Effector CD4-positive, alpha-beta T cell (primary cell): ENCODE measurements at places on chromosomes 13 and 19.

DNA sequence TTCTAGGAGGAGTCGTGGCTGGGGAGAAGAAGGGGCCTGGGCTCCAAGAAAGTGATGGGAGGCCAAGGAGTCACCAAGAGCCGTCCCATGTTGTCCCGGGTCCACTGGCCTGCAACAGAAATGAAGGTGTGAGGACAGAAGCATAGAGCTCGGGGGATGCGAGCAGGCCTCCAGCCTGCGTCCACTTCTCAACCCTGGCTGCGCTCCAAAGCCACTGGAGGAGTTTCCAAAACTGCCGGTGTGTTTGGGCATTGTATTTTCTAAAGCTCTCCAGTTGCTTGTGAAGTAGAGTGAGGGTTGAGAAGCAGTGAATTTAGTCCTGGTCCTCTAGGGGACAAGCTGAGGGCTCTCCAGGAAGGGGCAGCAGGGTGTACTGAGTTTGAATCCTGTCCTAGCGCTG, 13.0 kb downstream of the FFAR2 start:
- DNase-seq: no peak

GRCh38 chr13:27403727-27404385, 20.6 kb upstream of the GTF3A start:
- DNase-seq: no peak

DNA sequence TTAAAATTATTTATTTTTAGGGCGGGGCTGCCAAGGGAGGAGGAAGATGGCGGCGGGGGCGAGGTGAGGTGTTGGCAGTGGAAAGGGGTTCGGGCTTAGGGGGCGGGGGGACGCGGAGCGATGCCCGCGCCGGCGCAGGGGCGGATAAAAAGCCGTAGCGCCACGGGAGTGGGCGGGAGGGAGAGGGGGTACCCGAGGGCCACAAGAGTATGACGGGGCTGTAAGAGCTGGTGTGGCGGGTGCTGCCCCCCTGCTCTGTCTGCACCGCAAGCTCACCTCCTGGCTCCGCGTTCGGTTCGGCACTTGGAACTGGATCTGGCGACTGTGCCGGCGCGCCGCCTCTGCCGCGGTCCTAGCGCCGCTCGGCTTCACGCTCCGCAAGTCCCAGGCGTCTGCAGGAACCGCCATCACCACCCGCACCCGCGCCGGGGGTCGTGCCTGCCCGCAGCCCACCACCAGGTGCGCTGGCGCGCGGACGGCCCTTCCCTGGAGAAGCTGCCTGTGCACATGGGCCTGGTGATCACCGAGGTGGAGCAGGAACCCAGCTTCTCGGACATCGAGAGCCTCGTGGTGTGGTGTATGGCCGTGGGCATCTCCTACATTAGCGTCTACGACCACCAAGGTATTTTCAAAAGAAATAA, 265.2 kb upstream of the SGCG start:
- DNase-seq: no peak

DNA sequence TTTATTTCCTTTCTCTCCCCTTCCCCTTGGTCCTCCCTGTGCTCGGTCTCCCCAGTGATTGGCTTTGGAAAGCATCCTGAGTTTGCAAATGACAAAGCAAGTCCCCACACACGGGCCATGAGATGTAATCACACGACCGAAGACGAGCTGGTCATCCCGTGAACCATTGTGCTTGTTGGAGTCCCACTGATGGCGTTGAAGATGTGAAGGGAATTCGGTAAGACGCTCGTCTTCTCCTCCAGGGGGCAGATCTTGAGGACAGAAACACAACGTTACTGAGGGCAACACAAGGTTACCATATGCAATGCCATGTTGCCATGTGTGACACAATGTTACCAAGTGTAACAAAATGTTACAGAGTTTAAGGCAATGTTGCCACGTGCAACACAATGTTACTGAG, 42.0 kb upstream of the SLC15A1 start:
- DNase-seq: no peak

GRCh38 chr13:100273552-100273951, 184.7 kb downstream of the PCCA start:
- no peak for DNase-seq

DNA sequence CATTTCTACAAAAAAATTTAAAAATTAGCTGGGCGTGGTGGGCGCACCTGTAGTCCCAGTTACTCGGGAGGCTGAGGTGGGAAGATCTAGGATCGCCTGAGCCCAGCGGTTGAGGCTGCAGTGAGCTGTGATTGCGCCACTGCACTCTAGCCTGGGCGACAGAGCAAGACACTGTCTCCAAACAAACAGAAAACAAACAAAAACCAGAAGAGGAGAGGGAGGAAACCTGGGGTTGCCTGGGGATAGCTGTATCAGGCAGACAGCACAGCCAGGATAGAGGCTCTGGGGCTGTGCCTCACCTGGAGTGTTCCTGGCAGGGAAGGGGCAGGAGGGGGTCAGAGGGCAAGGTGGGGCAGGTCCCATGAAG, 2.6 kb upstream of the POLR2E start:
- DNase-seq: no peak

DNA sequence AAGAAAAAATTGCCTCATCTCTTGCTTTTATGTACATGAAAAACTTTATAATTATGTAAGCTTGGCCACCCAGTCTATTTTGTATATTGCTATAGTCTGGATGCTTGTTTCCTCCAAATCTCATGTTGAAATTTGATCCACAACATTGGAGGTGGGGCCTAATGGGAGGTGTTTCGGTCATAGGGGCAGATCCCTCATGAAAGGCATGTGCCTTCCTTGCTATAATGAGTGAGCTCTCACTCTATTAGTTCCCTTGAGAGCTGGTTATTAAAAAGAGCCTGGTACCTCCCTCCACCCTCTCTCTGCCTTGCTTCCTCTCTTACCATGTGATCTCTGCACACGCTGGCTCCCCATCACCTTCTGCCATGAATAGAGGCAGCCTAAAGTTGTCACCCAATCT, 1005.1 kb downstream of the PCDH9 start:
- DNase-seq: no peak

DNA sequence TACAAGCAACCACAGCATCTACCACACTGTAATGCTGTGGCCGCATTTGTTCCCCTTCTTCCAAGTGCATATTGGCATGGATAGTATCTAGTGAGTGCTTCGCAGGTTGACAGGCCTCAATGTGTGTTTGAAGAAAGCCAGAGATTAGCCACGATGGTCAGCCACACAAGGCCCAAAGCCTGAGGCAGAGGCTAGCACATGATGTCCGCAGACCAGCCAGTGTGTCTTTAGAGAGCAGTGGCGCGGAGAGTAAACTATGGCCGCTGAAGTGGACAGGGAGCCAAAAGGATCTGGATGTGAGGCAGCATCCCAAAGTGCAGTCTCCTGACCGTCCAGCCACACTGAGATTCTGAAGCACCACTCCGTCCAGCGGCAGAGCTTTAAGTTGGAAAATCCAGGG, 36.0 kb downstream of the BRD4 start:
- no peak for DNase-seq

GRCh38 chr13:110067355-110068175, 239.4 kb downstream of the COL4A1 start:
- no peak for DNase-seq

DNA sequence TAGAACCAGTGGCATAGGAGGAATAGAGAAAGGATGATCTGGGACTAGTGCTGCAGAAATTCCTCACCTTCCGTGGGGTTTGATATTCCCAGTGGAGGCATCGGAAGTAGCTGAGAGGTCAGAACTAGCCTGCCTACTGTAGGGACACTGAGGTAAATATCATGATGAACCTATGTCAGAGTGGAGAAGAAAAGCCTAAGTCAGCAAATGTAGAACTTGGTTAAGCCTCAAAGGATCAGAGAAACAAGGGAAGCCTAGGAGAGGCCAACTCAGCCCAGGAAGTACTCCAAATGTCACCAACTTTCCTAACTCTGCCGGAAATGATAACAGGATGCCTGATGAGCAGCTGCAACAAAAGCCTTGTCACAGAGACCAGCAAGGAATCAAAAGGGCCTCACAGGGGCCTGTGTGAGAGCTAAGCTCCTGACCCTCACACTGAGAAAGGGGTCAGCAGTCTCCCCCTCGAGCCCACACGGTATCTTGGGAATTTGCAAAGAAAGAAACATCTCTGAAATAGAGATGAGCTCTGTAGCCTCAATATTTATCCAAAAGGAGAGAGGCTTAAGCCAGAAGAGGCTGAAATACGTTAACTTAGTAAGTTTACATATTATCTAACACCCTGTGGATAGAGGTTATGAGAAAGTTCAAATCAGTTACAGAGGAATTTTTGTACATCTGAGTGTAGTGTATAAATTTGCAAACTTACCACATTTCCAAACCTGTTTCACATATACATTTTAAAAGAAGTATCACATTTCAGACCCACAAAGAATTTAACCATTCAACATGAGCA, 1064.3 kb downstream of the DIAPH3 start:
- DNase-seq: no peak

- peak; percentile 82 for DNase-seq
These were observed 13.3 kb upstream of the ISYNA1 start for GRCh38 chr19:18450931-18451836.

DNA sequence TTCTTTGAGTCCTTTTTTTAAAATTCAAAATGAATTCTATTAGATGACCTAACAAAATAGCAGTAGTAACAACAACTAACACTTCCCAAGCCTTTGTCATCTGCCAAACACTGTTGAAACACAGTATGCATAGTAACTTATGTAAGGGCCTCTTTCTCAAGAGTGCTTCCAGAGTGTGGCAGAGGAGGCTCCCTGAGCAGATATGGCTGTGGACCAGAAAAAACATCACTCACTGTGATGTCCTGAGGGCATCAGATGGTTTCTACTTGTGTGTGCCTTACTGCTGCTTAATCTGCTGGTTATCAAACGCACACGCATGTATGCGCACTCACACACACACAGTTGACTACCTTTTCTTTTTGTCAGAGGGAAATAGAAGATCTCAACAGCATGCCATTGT, 110.8 kb downstream of the DLEU7 start:
- no peak for DNase-seq

DNA sequence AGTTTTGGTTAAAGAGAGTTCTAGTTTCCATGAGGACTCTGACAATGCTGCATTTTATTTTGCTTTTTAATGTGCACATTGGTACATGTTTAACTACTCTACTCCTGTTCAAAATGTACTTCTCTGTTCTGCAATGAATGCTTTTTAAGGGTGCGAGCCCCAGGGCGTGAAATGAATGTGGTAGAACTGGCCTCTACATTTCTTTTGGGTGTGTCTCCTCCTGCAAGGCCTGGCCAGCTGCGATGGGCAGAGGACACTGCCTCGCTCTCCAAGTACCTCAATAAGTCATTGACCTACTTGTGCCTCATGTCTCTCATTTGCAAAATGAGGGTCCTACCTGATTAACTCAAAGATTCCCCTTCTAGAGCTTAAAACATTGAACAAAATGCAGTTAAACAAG, 6.7 kb downstream of the RGS9BP start:
- DNase-seq: no peak

GRCh38 chr13:101916108-101916774, 463.8 kb downstream of the ITGBL1 start:
- no peak for DNase-seq

GRCh38 chr19:8361921-8362793, 1.8 kb upstream of the ANGPTL4 start:
- no peak for DNase-seq

GRCh38 chr13:59677966-59678814, 485.5 kb downstream of the DIAPH3 start:
- DNase-seq: no peak

DNA sequence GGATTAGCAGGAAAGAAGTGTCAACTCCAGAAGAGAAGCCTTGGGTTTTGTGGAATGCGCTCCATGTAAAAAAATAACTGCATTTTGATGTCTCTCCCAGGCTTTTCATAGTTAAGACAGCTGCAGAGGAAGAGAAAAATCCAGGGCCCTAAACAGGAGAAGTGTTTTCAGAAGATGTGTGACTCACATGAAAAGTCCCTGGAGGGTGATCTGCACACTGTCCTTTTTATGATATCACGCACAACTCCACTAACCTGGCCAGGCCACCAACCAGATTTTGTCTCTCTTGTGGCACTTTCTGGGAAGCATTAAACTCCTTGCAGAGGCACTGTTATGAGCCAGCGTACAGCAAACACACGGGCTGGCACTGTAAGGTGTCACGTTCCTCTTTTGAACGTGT, 267.3 kb downstream of the FGF9 start:
- DNase-seq: no peak

GRCh38 chr19:39046037-39046821, 13.9 kb upstream of the FBXO27 start:
- DNase-seq: no peak

- DNase-seq: no peak
These were observed 77.6 kb downstream of the LRCH1 start for GRCh38 chr13:46630431-46631178.

GRCh38 chr19:15252398-15253018, 20.3 kb upstream of the EPHX3 start:
- no peak for DNase-seq

DNA sequence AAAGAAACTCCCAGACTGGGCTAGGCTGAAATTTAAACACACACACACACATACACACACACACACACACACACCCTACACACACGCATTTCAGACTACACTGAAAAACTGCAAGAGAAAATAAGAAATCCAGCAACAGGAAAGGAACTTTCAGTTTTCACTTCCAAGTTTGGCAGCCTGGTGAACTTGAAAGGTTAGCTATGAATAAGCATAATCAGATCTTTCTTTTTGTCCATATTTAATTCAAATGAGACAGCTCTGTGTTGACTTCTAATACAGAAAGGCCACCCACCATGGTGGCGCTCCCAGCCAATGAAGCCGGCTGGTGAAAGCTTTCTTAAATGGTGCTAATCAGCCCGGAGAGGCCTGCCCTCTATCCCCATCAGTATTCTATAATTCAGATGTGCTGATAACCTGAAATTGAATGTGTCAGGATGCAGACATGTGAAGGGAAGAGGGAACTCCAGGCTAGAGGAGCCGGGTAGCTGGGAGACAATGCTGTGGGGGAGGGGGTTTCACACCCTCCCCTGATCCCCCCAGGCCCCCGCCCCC, 108.3 kb upstream of the ZNF536 start:
- no peak for DNase-seq

DNA sequence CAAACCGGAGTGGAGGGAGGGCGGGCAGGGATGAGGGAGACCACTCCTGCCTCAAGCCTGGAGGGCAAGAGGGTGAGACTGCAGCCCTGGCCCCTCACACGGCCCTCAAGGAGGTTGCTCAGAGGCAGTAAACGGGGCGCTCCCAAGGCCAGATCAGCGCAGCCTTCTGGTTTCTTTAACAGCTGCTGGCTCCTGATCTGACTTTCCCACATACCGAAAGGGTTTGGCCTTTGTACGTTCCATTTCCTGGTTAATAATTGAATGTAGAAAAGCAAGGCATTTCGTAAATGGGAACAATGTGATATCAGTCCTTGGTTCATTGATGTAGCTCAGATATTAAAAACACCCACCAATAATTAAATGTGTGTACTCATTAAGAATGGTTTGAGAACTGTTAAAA, 71.5 kb downstream of the GGACT start:
- DNase-seq: no peak

- no peak for DNase-seq
These were observed 25.7 kb upstream of the LMO7 start for GRCh38 chr13:75610466-75610865.

GRCh38 chr13:43095771-43096719, 72.7 kb downstream of the DNAJC15 start:
- DNase-seq: no peak

GRCh38 chr13:25447396-25447795, 75.6 kb downstream of the ATP8A2 start:
- DNase-seq: no peak

GRCh38 chr19:12866416-12867119, 14.7 kb downstream of the DNASE2 start:
- no peak for DNase-seq

GRCh38 chr19:14048443-14049153, 13.3 kb downstream of the PALM3 start:
- DNase-seq: peak; percentile 69
